ENCODE measurements at places on chromosomes 7 and 10.

DNA sequence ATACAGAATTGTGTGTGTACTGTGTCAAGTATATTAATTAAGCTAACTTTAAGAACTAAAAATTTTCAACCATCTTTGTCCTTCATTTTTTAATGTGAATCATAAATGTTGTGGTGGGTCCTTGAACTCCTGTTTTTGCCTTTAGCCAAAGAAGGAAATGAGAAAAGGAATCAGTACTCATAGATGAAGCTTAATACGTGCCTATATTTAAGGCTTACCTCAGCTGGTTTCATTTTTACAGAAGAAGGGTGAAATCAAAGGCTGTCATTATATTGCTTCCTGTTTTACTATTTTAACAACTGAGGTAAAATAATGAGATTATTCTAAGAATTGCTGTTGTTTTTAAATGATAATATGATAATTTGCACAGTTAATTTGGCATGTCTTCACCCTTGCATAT lies 6.3 kb upstream of the SNX13 start:
- peak; percentile 21 for DNase-seq

- no peak for DNase-seq
Measured at GRCh38 chr10:15486404-15486803, 115.3 kb upstream of the FAM171A1 start.

DNA sequence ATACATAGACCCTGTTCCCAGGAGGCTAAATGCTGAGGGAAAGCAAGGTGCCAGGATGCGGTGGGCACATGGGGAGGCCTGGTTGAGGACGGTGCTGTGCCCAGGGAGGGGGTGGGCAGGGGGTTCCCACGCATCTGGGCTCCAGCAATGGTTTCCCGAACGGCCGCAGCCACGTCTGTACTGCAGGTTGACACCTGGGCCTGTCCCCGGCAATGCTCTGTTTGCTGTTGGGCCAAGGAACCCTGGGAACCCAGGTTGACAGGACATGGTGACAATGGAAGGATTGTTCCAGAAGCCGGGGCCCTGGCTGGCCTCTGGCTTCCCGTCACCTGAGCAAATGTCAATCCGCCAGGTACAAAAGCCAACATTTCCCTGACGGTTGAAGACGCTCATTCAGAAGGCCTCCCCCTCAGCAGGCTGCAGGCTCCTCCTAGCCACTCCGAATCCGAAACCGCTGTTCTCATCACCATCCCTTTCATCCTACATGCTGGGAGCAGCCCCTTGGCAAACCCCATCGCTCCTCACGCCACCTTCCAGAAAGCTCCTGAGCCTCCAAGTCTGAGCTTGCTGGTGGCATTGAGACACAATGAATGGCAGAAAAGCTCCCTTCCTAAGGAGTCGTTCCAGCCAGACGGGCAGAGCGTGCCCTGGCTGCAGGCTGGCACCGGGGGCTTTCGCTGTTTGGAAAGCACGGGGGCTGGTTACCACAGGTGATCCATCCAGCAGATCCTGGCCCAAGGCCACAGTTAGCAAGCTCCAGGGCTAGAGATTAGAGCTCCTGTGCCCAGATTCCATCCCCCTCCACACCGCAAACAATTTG lies 31.2 kb downstream of the SPOCK2 start:
- no peak for DNase-seq

DNA sequence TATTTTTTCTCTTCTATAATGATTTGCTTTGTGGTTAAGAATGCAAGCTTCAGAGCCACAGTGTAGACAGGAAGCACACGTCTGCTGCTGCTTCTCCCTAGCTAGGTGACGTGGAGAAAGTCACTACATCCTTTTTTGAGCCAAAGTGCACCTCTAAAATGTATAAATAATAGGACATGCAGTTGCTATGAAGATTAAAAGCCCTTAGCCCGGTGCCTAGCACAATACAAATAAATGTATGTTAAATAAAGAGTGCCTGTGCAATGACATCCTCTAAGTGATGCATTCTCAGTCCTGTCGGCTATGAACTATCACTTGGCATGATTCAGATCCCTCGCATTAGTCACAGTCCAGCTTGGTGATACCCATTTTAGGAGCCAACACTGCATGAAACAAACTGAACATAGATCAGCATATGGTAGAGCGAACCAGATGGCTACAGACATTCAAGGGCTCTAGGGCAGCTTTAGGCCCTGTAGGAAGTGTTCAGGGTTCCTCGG lies 4.8 kb upstream of the TRDMT1 start:
- DNase-seq, result peak; percentile 16

- no peak for DNase-seq
Measured at GRCh38 chr7:93375603-93376002, 143.4 kb downstream of the VPS50 start.

- DNase-seq, result no peak
Measured at GRCh38 chr10:20006169-20006870, 190.1 kb downstream of the PLXDC2 start.

- DNase-seq, result no peak
Measured at GRCh38 chr10:130301021-130301892, 165.1 kb downstream of the GLRX3 start.

- DNase-seq, result no peak
Measured at GRCh38 chr10:95247881-95248583, 42.8 kb downstream of the PDLIM1 start.

DNA sequence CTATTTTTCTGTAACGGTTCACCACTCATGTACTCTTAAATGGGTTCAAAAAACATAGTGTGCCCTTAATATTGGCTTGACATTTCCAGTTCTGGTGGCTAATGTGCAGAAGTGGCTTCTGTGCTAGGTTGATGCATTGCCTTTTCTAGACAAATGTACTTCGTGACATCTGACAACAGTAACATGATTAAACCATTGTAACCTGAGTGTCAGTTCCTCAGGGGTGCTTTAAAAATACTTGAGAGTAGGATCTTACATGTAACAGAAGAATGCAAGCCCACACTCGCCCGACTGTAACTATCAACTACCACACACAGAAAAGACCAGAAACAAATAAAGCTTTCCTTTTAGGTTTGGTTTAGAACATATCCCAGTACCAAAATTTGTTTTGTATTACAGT lies 393.4 kb upstream of the NFE2L3 start:
- no peak for DNase-seq

DNA sequence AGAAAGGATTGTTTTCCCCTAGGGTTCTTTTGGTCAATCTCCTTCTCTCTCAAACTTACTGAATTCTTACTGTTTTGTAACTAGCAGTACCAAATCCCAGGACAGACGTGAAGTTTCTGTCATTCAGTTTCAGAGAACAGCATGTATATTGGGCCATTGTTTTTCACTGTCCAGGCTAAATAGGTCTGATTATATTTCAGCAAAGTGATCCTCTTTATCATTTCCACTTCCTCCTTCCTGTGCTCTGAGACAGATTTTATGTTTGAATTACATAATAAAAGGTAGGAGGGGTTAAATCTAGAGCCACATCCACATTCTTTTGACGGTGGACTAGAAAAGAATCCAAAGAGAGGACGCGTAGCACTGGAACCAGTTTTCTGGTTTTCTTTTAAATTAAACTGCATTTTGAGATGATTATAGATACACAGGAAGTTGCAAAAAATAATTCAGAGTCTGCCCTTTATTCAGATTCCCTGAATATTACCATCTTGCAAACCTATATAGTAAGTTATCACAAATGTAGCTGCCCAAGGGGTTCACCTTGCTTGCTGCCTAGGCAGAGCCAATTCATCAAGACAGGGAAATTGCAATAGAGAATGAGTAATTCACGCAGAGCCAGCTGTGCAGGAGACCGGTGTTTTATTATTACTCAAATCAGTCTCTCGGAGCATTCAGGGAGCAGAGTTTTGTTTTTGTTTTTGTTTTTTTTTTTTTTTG lies 40.1 kb downstream of the AKR1E2 start:
- no peak for DNase-seq

DNA sequence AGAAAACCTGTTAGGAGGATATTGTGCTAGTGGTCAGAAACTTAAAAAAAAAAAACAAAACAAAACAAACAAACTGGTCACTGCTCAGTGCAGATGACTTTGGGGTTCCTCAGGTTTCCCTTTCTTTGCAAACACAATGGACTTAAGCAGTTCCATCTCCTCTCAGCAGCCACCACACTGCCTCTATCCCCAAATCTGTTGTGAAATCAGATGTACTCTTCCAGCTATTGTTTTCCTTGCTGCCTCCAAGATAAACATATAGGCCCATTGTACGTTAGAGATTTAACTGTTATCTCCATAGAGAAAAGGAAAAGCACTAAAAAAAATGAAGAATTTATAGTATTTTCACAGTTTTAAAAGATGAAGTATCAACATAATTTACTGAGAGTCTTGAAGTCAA lies 147.1 kb downstream of the MPP7 start:
- no peak for DNase-seq

DNA sequence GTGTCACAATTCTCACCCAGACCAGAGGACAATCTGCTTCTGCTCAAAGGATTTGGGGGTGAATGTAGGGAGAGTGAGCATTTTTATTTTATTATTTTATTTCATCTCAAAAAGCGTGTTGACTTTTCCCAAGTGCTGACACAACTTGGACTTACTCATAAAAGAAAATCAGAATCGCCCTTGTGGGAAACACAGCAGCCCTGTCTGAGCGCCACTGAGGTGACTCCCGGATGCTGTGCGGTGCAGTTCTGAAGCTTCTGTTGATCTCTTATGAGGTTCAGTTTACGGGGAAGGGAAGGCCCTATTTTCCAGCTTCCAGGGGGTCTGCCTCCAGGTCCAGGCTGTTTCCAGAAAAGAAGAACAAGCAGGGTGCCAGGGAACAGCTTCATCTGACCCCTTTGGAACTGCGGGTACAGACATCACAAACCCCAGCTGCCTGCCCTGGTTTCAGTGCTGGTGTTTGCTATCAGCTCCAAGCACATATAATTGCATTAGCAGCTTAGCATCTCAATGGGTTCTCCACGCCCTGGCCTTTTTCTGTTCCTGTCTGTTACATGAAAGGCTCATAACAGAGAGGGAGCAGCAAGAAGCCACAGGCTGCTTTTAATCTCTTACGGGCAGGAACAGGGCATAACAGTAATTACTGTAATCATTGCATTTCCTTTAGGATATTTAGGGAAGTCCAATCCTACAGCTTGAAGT lies 52.4 kb downstream of the PARP12 start:
- peak; percentile 21 for DNase-seq

DNA sequence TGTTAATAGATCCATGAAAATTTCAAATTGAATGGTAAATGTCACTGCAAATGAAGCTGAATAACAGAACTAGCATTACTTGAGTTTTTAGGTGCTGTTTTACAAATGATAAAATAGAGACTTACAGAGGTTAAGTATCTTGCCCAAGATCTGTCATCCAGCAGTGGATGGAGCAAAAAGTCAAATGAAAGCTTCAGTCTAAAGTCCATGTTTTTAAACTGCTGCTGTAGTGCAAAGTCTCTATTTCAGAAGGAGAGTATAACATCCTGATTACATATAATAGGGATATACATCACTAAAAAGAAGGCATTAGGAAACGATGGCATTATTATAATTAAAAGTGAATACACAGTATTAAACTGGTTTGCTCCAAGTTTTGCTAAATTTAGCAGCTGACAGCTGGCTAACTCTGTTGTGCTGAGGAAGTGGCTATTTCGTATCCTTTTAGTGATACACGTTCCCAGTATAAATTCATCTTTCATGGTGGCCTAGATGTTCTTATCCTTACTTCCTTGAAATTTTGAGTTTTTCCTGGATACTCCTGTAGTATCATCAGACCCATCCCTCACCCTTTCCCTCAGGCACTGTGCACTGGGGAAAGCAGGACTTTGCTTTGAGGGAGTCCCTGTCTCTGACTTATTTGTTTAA lies 603.2 kb downstream of the MAGI2 start:
- DNase-seq, result no peak

DNA sequence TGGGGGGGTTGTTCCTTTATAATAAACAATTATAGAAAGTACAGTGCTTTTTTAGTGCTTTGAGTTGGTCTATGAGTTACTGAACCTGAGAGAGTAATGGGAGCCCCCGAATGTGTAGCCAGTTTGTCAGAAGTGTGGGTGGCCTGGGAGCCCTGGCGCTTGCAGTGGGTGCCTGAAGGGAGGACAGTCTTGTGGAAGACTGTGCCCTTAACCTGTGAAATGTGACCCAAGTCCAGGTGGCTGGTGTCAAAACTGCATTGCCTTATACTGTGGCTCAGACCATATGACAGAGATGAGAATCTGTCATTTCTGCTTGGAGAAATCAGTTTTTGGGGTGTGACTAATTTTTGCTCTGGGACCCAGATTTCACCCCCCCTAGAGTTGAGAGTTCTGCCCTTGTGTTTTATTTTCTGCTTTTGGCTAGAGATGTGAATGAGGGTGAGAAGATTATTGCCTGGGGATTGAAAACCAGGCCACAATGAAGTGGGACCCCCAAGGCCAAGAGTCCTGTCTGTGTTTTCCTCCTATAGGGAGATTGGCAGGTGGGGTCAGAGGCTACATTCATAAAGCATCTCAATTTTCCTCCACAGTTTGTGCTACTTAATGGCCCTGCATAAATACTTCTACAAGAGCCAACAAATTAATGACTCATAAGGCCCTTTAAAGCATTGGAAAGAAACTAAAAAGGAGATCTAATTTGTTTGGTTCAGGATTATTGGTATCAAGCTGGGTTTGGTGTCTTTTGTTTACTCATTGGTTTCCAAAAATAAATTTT lies 24.1 kb upstream of the CARD11 start:
- DNase-seq, result no peak

DNA sequence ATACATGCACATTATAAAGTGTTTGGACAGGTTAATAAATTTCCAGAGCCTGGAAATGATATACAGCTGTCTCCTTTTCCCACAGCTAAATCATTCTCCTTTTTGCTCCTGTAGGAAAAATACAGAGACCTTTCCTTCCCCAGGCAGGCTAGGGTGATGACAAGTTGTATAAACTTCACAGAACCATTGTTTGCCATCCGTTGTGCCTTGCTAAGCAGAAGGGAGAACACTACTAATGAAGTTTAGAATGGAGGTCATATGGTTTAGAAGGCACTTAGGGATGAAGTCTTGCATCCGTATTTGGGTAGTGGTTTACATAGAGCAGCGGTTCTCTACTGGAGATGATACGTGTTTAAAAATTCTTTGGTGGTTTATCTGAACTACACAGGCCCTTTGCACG lies 46.0 kb downstream of the NAMPT start:
- DNase-seq, result no peak

- DNase-seq, result no peak
Measured at GRCh38 chr7:145655666-145656065, 460.9 kb upstream of the CNTNAP2 start.

DNA sequence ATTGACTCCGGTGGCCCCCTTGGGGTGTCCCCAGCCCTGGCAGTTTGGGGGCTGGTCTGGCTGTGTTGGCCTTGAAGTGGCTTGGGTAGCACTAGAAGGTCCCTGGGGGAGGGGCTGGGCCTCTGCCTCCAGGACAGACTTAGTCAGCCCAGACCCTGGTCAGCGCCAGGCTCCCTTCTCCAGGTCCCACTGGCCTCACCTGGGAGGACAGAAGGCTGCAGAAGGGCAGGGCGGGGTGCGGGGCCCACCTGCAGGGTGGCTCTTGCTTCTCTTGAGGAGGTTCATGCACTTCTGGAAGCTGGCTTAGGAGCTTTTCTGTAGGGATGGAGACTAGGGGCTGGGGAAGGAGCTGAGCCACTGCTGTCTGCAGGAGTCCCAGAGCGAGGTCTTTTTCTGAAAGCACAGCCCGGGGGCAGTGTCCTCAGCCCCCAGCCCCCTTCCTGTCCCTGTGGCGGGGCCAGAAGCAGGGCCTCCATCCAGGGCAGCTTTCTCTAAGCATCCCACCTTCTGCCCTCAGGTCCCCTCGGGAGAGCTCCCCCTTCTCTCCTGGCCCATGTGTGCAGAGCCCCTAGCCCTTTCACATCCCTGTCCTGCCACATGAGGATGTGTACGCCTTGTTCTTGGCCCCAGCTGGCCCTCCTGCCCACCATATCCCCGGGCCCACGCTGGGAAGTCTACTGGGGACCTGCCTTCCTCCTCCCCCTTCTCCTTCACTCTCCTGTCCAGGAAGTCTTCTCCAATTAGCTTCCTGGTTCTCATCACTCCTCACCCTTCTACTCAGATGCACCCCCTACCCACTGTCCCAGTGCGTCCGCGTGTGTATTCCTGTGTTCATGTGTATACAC lies 11.0 kb downstream of the TBATA start:
- DNase-seq, result no peak
